ENCODE measurements at places on chromosomes 12 and 14.

DNA sequence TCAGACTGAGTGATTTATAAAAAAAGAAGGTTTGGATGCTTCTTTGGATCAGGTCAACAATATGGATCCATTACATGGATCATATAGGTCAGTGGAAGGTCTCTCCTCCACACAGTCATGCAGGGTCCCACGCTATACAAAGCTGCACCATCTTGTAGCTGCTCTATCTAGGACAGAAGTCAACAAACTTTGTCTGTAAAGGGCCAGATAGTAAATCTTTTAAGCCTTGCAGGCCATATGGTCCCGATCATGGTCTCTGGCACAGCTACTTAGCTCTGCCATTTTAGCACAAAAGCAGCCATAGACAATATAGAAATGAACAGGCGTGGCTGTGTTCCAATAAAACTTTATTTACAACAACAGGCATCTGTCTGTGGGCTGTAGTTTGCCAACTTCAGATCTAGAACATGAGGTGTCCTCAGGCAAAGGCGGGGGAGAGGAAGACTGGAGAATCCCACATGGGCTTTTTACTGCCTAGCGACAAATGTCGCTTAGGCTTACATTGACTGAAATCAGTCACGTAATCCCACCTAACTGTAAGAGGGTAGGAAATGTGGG, 36.7 kb downstream of the TMEM233 start:
- no peak for DNase-seq

DNA sequence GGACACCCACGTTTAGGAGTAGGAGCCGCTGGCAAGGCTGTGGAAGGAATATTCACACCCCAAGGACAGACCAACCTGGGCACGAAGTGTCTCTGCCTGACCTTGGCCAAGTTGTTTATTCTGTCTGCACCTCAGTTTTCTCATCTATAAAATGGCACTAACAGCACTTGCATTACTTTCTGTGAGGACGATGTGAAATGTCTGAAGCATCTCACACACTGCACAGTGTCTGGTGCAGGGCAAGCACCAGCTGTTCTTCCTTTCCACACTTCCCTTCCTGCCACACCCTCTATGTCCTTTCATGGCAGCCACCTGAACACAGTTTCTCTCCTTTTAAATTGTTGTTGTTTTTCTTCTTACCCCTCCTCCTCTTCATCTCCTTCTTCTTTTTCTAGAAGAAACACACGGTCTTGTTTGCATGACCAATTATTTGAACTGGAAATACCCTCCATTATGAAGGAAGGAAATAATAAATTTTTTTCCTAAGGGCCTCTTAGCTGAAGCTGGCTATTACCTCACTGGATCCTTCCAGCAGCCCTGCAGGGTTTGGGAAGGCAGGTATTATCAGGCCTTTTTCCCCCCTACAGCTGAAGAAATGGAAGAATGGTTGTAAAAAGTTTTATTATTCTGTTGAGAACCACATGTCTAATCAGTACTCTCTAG, 42.9 kb upstream of the ATP23 start:
- DNase-seq = no peak

GRCh38 chr12:88558340-88558867, 21.9 kb downstream of the KITLG start:
- no peak for DNase-seq

GRCh38 chr12:28975564-28976340, 173.3 kb upstream of the FAR2 start:
- no peak for DNase-seq

DNA sequence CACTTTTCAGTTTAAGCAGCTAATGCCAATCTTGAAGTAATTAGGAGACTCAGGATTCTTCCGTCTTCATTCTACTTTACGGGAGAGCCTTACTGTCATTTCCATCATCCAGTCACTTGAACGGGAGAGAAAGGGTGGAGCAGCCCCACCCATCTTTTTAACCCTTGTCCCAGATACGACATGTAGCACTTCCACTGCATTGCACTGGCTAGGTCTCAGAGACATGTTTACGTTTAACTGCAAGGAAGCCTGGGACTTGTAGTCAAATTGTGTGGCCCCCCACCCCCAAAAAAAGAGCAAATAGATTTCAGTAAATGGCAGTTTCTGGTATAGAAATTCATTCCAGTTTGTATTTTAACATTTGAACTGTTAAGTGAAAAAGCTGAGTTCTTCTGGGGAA, 46.1 kb upstream of the SYT1 start:
- no peak for DNase-seq

DNA sequence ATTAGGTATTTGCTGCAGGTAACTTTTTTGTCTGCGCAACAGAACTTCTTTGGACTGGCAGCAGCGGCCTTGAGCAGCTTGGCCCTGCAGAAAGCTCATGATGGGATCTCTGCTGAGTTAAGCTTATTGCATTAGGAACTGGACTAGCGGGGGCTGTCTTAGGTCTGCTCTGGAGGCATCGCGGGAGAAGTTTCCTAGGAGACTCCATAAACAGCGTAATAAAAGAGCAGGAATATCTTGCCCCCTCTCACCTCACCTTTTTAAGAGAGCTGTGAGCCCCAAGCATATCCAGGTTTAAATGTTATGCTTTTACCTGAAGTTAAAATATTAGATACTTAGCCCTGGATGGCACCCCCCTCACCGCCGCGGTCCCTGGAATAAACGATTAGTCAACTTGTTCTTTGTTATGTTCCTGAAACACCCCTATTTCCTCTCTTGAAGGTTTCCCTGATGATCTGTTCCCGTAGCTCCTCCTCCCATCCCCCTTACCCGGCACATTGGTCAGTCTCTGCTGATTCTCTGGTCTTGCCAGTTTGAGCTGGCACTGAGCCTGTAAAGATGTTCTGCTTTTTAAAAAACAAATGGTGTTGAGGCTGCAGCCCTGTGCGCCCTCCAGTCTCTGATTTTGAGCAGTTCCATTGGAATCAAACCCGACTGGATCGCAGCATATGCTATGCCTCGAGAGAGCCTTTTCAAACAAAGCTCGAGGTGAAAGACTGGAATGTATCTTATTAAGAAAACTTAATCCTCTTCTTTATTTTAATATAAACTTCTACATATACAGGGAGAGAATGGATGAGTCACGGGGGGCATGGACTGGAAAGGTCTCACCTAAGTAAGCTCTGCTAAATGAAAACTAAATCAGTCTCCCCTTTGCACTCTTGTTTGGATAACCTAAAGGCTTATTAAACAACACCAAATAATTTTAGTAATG, 1.9 kb downstream of the MLXIP start:
- no peak for DNase-seq

DNA sequence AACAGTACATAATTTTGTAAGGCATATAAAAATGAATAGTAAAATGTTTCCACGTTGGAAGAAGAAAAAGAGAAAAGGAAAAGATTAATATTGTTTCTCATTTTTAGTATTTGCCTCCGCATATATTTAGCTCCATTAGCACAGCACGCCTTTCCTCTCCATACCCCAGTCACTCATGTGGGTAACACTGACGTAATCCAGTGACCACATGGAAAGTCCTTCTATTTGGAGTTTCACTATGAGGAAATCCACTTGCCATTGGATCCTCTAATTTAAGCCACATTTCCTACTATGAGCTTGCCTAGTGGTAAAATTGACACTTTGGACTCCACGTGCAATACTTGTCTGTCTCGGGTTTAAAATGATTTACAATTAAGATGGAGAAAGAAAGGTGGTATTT, 5.7 kb upstream of the SLCO1A2 start:
- no peak for DNase-seq

Data from activated CD8-positive, alpha-beta memory T cell treated with anti-CD3 and anti-CD28 coated beads for 4 hours (primary cell).